ENCODE measurements at places on chromosomes 1 and 21.

DNA sequence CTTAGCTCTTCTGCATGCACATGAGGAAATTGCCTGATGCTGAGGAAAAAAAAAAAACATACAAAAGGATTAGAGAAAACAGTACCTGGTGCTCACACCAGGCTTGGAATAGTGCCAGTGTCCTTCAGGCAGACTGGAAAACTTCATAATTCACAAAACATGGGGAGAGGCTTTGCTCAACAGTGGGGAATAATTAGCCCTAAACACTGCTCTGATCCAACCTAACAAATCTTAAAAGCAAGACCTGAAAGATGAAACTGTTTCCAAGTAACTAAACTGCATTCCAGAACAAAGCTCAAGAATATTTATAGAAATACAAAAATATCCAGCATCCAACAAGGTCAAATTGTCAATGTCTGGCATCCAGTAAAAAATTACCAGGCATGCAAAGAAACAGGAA lies 124.8 kb downstream of the AK5 start:
- no peak for DNase-seq

DNA sequence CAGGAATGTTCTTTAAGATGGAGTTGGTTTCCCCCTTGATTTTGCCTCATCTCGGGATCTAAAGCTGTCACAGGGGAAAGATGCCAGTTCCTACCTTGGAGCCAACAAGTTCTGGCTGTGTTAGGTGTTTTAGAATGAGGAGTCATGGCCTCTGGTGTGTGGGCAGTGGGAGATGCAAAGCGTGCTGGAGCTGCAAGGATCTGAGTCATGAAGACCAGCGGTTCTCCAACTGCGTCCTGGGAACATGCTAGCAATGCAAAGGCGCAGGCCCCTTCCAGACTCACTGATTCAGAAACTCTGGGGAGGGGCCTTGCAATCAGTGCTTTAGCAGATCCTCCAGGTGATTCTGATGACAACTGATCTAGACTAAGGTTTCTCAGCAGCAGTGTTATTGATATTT lies 109.1 kb downstream of the UCK2 start:
- DNase-seq: no peak

- no peak for DNase-seq
Measured at GRCh38 chr21:15084668-15085067, 19.9 kb upstream of the NRIP1 start.

DNA sequence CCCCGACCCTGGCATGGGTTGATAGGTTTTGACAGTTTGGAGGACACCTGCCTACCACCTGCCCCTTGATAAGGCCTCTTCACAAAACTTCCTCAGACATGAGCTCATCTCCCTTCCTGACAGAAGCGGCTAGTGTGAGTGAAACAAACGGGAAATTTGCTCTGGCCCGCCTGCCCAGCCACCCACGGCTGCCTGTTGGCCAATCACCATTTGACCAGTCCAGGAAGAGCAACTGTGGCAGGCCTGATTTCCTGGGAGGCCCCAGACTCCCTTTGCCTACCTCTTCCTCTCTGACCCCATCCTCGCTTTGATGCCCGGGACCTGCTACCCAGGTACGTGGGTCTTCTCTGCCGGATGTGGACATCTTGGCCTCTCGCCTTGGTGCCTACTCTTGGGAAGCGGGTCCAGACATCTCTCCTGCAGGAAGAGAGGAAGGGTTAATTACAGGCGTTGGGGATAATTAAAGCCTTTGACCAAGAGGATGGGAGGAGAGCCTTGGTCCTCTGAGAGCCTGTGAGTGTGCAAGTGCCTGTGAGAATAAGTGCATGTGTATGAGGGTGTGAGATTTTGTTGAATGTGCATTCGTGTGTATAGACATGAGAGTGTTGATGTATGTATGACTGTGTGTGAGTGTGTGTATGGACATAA lies 1.1 kb upstream of the EPHA2 start:
- DNase-seq: no peak

DNA sequence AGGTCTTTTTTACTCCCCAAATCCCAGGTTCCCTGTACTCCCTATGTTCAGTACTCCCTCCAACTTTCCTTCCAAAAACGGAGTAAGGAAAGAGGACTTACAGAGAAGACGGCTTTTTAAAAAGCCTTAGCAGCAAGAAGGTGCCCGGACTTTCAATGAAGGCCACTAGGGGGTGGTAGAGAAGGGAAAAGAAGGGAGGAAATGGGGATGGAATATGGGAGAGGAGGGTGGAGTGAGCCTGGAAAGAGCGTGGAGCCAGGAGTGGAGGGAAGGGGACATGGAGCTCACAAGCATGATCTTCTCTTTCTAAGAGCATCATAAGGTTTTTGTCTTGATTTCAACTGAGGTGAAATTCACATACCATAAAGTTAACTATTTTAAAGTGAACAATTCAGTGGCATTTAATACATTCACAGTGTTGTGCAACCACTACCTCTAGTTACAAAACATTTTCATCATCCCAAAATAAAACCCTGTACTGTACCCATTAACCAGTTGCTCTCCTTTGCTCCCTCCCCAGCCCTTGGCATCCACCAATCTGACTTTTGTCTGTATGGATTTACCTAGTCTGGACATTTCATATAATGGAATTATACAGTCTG lies 129.9 kb downstream of the ZNF281 start:
- DNase-seq: no peak

GRCh38 chr1:15701784-15702183 lies 17.7 kb downstream of the PLEKHM2 start:
- no peak for DNase-seq

- DNase-seq: no peak
Measured at GRCh38 chr21:39159342-39160063, 23.7 kb downstream of the PSMG1 start.

GRCh38 chr1:218537122-218537913 lies 192.2 kb downstream of the TGFB2 start:
- no peak for DNase-seq

DNA sequence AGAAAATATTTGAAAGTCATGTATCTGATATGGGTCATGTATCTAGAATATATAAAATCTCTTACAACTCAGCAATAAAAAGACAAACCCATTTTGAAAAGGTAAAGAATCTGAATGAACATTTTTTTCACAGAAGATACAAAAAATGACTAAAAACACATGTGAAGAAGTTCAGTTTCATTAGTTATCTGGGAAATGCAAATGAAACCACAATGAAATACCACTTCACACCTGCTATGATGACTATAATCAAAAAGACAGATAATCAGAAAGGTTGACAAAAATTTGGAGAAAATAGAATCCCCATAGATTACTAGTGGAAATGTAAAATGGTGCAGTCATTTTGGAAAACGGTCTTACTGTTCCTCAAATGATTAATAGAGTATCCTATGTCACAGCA lies 631.0 kb downstream of the MRPL39 start:
- DNase-seq: no peak

GRCh38 chr1:96296991-96297390 lies 424.6 kb upstream of the PTBP2 start:
- DNase-seq: no peak

DNA sequence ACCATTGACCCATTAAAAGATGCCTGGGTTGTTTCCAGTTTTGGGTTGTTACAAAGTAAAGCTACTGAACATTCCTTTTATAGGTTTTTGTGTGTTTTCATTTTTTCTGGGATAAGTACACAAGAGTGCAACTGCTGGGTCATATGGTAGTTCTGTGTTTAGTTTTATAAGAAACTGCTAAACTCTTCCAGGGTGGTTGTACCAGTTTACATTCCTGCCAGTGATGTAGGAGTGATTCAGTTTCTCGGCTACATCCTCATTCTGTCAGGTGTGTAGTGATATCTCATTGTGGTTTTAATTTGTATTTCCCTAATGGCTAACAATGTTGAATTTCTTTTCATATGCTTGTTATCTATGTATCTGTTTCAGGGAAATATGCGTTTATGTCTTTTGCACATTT lies 58.5 kb upstream of the DNAJC6 start:
- no peak for DNase-seq

DNA sequence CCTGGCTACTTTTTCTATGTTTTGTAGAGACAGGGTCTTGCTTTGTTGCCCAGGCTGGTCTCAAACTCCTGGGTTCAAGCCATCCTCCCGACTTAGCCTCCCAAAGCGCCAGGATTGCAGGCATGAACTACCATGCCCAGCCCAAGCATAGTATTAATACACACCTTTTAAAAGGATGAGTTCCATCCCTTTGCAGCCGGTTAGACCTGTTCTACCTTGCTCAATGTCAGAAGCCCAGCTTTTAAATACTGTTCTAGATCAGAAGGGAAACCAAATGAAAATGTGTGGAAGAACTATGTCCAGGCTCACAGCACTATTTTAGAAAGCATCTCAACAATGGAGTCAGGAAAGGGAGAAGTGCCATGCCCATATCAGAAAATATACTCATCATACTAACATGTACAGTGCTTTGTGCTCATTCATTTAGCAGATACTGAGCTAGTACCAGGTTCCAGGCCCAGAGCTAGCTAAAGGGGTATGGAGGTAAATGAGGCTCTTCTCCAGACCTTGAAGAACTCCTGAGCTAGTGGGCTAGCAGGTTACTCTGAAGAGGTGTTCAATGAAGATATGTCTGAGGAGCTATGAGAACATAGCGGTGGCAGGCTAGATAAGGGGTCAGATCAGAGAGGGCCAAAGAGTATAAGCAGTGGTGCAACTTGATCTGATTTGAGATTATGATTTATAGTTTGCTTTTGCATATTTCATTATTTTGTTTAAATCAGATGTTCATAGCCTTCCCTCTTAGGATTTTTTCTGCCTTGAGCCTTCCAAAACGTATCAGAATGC lies 78.2 kb downstream of the RNF220 start:
- DNase-seq: no peak

DNA sequence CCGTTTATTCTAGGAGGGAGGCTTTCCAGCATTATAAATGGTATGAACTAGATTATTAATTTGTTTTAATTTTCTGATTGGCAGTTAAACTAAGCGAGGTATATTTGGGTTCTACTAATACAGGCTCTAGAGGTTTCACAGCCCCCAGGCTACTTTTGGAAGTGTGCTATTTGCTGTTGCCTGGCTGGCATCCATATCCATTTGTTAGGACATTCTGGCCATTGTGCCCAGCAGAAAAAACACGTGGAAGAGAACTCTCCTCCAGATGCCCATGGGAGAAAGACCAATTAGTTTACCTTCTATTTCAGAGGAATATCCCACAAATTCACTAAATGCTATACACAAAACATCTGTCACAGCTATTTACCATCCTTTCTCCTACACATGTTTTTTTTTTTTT lies 29.3 kb downstream of the MACO1 start:
- no peak for DNase-seq

GRCh38 chr1:54716299-54717047 lies 812 bp downstream of the TTC4 start:
- DNase-seq: no peak

DNA sequence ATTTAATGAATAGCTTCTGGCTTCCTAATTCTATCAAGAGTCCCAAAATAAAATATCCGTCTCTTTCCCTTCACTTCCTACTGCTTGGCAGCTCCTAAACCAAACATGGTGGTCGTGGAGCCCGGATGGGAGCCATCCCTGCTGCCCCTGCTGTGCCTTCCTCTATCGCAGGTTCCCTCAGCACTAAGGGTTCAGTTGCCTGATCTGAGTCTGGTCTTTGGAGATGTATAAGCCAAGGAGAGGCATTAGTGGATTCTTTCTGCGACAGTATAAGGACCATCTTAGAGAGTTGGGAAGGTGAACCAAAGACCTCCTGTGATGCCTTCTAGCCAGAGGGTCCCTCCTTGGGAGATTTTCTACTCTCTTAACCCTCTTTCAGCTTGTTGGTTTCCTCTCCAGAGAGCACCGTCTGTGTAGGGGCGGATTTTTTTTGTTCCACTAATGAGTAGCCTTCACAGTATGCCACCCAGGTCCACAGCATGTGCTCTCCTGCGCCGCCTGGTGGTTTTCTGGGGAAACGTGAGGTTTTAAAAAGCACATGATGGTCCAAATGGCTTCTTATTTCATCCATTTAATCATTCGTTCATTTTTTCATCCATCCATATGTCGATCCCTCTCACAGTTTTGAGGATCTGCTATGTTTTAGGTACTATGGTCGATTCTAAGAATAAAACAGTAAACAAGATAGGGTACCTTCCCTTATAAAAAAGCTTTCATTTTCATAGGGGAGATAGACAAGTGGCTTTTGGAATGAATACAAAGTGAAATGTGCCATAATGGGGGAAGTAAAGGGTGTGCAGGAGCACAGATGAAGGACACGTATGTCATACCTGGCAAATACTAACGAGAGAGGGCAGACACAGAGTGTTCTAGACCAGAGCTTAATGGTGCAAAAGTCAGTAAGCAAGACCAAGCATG lies 71.0 kb downstream of the NFASC start:
- DNase-seq: no peak

DNA sequence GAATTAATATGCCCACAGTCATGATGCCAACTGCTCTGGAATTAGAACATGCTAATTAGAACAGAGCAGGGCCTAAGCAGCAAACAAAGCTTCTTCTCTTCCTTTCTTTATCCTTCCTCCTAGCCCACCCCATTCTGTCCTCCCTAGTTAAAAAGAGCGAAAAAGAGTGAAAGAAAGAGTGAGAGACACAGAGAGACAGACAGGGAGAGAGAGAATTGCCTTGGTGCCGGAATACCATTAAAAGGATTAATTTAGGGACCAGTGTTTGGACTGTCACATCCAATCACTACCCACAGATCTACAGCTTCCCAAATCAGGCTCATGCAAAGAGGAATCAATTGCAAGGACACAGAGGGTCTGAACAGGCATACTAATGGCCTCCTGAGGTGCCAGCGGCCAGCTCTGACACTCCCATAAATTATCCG lies 7.0 kb downstream of the ERI3 start:
- no peak for DNase-seq

- DNase-seq: no peak
Measured at GRCh38 chr21:38273745-38274542, 17.2 kb downstream of the KCNJ15 start.

- no peak for DNase-seq
Measured at GRCh38 chr21:35179990-35180540, 131.0 kb upstream of the RUNX1 start.

DNA sequence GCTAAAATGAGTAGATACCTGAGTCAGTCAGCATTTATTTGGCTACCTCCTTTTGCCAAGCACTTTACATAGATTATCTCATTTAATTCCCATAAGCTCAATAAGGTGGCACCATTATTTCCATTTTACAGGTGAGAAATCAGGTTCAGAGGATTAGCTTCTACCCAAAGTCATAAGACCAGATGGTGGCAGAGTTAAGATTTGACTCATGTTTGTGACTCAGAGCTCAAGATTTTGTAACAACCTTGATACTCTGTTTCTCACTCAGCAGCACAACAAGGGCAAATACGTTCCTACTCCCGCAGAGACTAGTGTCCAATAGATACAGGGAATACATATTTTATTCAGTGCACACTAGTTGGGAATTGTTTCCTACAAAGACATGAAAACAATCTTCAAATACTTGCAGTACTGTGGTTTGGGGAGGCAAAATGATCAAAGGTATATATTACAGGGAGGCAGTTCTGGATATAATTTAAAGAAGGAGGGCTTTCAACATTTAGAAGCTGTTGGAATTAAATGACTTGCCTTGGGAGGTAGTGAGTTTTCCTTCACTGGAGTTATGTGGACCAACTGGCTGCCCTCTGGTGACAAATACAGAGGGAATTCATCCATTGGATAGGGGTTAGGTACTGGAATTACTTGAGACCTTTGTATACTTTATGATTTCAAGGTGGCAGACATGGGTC lies 3.6 kb downstream of the LEPR start:
- no peak for DNase-seq

- no peak for DNase-seq
Measured at GRCh38 chr1:41101076-41101475, 79.6 kb upstream of the SLFNL1 start.

GRCh38 chr1:11654939-11655808 lies 497 bp downstream of the FBXO44 start:
- DNase-seq: no peak
